ENCODE measurements at places on chromosomes 3 and 15.
A peak's percentile ranks its signal among the peaks of the same experiment; 100 is the strongest.

DNA sequence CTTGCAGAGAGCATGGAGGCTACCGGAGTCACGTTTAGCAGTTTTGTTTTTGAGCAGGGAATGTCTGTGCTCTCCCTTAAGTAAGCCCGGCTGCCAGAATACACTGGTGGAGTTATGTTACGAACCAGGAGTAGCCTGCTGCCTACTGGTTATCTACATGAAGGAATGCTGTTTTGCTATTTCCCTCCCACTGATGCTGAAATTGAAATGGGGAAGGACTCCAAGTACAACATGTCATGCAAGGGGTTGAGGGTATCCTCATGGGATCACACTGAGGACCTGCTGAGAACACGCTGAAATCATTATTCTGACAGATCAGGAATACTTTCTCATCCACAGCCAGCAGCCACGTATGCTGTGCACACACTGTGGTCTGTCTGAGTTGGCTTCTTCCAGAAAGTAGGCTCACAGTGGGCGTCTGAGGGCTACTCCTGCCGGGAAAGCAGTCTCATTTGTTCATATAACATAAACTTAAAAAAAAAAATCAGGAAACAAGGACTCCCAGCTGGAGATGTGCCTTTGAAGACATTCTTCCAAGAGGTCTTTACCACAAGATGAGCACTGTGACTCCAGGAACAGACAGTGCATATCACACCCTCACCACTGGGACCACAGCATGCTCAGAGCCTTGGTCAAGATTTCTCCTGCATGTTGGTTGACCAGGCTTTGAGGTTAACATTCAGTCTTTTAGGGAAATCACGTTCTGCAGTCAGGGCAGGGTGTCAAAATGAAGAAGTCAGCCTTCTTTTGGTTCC, 300.4 kb upstream of the RASGRP1 start:
- peak; percentile 80 for DNase-seq

DNA sequence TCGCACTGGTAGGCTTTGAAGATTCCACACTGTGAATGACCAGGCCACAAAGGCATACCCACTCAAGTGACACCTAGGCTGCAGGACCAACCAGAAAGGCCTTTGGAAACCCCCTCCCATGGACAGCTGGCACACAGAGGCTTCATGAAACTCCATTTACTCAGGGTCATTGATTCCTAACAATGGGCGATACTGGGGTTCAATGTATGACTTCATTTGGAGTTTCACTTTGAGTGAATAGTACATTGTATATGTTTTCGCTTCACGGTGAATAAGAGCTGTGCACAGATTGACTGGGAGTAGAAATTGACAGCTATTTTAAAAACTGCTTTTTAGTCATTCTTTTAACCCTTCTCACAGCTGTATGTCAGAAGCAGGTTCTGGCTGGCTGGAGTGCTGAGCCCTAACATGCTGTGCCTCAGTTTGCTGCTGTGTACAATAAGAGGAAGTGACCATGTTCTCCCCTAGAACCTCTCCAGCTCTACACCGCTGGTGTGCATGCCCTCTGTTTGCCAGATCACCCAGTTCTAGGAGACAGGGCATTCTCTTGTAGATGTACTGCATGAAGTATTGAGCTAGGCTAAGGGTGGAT, 15.4 kb upstream of the CX3CR1 start:
- no peak for DNase-seq

- DNase-seq, result no peak
These were observed 57.5 kb upstream of the KLF13 start for GRCh38 chr15:31268911-31269784.

DNA sequence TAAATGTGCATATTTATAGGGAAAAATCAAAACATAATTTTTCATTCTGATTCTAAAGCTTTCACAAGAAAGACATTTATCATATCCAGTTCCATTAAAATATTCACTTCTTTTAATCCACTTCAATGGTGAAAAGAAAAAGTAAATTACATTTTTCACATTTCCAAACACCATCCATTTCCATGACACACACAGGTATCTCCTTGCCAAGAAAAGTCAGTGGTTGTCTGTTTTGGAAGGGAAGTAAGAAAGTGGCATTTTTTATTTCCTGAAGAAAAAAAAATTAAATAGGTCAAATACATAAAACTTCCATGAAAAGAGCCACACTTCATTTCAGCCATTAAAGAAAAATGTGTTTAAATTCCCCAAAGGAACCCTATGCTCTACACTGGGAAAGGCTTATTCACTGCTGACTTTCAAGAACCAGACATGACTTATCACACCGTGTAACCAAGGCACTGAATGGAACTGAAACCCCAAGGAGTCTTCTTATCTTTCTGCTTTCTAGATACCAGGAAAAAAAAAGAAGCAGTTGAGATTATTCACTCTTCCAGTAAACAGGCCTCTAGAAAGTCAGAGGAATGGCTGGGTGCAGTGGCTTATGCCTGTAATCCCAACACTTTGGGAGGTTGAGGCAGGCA, 44.5 kb downstream of the OSBPL10 start:
- DNase-seq, result peak; percentile 68

- peak; percentile 14 for DNase-seq
These were observed at the start of gene ROBO2 for GRCh38 chr3:77039606-77040171. Gene ROBO2 (plus strand): TSS chr3:77040099. CDS start chr3:77040786, 687 bp downstream.

GRCh38 chr3:183400352-183400751, 28.1 kb downstream of the MCF2L2 start:
- DNase-seq, result no peak

DNA sequence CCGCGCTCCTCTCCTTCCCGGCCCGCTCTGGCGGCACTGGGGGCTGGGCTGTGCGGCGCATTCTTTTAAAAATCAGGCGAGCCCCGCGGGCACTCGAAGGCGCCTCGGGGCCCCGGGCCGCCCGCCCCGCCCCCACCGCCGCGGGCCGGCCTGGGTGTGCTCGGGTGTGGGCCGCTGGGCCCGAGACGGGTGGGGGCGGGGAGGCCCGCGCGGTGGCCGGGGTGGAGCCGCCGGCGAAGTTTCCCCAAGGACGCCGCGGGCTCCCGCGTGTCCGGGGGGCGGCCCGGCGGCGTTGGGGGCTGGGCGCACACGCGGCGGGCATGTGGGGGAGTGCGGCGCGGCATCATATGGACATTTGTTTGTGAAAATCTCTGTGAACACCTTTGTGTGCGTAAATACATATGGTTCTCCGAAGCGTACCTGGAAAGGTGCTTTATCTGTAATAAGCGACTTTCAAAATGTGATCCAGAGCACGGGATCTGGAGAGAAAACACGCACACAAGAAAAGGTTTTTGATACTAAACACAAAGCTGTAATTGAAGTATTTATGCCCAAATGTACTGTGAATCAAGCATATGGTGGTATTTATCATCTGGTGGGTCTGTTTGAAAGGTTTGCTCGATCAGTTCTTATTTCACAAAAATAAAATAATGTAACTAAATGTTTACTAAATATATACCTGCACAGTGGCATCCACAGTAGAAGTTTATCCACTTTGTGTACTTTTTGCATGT, 612 bp upstream of the TBL1XR1 start:
- no peak for DNase-seq

GRCh38 chr3:13594991-13595421, 46.1 kb downstream of the FBLN2 start:
- DNase-seq, result no peak

GRCh38 chr3:59367150-59367549, 317.3 kb upstream of the CFAP20DC start:
- DNase-seq, result peak; percentile 47

DNA sequence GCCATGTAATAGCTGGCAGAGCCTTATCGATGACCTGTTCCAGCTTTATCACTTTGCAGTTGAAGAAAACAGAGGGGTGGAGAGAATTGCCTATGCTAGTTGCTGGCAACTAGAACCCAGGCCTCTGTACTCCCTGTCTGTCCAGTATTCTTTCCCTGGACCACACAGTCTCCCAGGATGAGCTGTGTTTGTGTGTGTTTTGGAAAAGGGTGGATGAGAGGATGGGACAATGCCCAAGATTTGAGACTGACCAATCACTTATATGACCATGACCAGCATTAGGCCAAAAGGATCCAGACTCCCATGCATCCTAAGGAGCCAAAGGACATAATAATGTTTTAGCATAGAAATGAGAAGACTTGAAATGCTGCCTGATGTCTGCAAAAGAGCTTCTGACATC, 102.6 kb downstream of the CD200R1L start:
- no peak for DNase-seq

DNA sequence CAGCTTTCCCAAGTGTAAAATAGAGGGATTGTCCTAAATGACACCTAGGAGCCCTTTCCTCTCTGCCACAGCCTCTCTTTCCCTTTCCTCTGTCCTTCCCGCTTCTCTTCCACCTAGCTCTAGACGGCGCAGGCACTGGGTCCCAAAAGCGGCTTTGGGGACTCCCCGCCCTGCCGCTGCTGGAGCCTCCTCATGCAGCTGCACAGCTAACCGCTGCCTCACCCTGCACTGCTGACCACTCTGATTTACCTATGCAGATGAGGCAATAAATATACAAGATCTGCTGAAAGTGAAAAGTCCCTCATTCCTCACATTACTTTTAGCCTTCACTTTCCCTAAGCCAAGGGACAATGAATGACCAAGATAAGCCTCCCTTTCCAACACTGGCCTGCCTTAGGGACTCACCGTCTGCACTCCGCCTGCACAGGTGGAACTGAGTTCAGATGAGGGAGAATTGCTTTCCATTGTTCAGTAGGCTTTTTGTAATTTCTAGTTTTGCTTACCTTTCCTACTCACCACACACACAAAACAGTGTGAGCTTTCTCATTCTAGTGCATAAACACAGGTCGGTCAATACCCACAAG, 197.5 kb upstream of the BCL6 start:
- DNase-seq, result no peak

GRCh38 chr3:185852635-185853034, 27.8 kb upstream of the IGF2BP2 start:
- DNase-seq, result no peak

- peak; percentile 42 for DNase-seq
These were observed 48.5 kb downstream of the HERC2 start for GRCh38 chr15:28273468-28273867.

GRCh38 chr3:146967783-146968182, 362.6 kb upstream of the PLSCR5 start:
- DNase-seq, result no peak

GRCh38 chr3:53261712-53262111, 5.9 kb upstream of the TKT start:
- no peak for DNase-seq

DNA sequence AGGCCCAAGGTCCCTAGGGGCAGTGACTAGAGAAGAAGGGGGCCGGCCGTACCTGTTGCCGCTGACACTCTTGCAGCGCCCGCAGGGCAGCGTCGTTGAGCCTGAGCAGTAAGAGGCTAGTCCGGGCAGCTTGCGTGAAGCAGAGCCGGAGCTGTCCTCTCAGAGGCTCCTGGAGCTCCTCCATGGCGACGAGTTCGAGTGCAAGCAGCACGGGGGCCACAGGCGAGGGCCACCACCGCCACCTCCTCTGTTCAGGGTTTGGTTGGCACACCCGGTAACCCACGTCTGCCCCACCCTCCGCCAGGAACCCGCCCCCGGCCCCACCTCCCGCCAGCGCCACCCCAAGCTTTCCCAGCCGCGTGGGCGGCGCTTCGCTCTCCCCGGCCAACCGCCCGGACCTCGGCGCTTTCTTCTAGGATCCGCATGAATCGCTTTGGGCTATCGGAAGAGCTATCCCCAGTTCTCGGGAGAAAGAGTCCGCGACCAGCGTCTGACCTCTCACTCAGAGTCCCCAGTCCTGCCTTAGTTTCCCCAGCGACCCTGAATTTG, at the start of gene ELL3:
TSS of gene ELL3 (minus strand) at position 249 of the 549 bp plus-strand sequence. CDS start at position 184, 65 bp downstream.
- peak; percentile 47 for DNase-seq

GRCh38 chr15:69105451-69105985, 54.9 kb upstream of the GLCE start:
- DNase-seq, result no peak

DNA sequence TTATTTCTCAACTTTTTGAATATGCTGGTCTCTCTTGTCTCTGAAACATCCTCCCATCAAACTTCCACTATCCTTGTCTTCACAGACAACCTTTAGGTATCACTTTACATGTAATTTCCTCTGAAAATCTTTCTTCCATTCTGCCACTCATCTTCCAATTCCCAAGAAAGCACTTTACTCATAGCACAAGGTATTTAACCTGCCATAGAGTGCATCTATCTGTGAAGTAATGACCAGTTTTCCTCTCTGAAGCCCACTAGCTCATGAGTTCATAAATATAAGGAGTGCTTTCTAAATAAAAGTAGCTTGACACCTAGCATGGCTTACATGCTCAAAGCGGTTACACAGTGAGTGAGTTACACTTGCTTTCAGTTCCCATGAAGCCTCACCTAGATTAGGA, 160.7 kb upstream of the CMC1 start:
- no peak for DNase-seq

- DNase-seq, result no peak
These were observed 39.4 kb downstream of the TNK2 start for GRCh38 chr3:195868866-195869412.

DNA sequence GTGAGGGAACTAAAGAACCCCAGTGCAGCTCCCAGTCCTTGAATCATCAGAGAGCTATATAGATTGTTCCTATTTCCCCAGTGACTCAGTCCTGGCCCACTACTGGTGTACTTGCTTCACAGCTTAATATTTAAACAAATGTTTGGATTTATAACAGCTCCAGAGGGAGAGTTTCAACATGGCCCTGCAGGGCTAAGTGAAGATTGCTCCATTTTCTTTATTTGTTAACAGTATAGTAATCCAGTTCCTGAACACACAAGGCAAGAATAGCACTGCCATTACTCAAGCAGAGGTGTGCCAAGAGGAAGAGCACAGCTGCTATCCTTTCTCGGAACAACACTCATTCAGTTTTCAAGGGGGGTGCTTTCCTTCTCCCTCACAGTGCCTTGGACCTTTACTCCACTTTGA, 6.5 kb downstream of the SQOR start:
- peak; percentile 80 for DNase-seq

DNA sequence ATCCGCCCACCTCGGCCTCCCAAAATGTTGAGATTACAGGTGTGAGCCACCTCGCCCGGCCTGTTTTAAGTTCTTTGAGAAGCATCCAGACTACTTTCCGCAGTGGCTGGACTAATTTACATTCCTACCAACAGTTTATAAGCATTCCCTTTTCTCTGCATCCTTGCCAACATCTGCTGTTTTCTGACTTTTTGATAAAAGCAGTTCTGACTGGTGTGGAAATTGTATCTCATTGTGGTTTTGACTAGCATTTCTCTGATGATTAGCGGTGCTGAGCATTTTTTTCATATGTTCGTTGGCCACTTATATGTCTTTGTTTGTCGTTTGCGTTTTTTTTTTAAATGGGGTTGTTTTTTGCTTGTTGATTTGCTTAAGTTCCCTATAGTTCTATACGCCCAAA, 208.4 kb upstream of the DPPA4 start:
- DNase-seq, result no peak

GRCh38 chr3:57998366-57999283, 9.6 kb upstream of the FLNB start:
- DNase-seq, result peak; percentile 52

- no peak for DNase-seq
These were observed 211.2 kb downstream of the TJP1 start for GRCh38 chr15:29611057-29611456.

DNA sequence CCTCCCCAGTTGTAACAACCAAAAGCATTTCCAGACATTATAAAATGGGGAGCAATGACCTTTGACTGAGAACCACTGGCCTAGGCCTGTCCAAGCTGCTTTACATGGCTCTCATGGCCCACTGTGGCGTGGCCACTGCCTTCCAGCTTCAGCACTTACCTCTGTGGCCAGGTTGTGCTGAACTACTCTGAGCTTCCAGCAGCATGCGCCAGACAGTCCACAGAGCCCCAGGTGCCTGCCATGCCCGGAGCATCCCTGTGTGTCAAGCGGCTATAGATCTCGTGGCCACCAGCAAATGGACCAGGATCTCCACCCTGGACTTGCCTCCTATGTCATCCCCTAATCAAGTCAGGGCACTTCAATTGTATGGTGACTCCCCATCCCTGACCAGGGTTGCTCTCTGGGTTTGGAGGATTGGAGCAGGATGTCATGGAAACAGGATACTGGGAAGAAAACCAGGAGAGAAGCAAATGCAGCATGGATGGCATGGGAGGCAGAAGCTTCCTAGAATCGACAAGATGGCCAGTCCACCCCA, 199.7 kb downstream of the UACA start:
- DNase-seq, result no peak
